ENCODE measurements at places on chromosomes 1 and 21. TPM values are rescaled to one million over a fixed set of nuclear protein-coding genes. Genes with fewer than 3 reads are reported as not detected.
A peak's percentile ranks its signal among the peaks of the same experiment; 100 is the strongest.

DNA sequence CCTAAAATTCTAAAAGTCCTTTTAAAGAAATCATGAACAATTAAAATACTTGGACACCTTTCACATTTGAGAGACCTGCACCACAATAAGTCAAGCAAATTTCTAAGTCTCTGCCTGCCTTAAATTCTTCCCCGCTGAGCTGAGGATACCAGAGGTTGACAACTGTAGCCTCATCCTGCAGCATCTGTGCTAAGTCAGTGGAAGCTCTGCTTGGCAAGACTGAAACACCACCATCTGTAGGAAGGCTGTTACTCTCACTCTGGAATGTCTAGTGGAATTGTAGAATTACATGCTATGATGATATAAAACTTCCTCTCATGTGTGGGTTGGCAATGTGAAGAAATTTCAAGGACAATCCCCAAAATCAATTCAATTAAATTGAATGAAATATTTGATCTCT is 1756.5 kb downstream of the NCAM2 start:
- DNase-seq, result no peak

RGS18 gene
- not detected for total RNA-seq

GRCh38 chr1:33055210-33056008 is 18.7 kb upstream of the AK2 start:
- DNase-seq, result peak; percentile 60

- DNase-seq, result no peak
Measured at GRCh38 chr1:55947446-55947845, 631.9 kb downstream of the PLPP3 start.

LYPD8 gene
- not detected for total RNA-seq

DNA sequence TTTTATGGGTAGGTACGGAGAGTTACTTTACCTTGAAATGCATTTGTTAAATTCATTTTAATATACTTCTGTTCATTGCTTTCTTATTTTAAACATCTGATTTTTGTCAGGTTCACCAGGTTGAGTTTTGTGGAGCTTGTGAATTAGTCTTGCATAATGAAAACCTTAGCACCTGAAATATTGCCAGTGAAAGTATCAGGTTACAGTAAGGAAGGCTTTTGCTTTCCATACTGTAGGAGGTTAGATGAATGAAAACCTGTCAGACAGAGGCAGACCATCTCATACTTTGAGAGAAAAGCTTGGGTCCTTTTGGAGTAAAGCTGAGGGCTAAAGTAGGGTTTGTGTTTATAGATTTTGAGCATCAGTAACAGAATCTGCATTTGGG is 34.7 kb downstream of the THRAP3 start:
- DNase-seq, result no peak

DNA sequence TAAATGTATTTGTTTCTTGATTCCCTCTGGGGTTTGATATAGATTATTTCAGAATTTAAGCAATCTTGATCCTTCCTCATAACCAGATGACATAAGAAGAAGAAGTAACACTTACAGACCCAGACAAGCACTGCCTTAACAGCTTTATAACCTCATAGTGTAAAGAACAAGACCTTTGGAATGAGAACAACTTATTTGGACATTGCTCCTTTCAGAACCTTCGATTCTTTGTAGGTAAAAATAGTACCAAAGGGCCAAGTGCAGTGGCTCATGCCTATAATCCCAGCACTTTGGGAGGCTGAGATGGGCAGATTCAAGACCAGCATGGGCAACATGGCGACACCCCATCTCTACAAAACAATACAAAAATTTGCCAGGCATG is 15.0 kb downstream of the TM2D1 start:
- DNase-seq, result no peak

DNA sequence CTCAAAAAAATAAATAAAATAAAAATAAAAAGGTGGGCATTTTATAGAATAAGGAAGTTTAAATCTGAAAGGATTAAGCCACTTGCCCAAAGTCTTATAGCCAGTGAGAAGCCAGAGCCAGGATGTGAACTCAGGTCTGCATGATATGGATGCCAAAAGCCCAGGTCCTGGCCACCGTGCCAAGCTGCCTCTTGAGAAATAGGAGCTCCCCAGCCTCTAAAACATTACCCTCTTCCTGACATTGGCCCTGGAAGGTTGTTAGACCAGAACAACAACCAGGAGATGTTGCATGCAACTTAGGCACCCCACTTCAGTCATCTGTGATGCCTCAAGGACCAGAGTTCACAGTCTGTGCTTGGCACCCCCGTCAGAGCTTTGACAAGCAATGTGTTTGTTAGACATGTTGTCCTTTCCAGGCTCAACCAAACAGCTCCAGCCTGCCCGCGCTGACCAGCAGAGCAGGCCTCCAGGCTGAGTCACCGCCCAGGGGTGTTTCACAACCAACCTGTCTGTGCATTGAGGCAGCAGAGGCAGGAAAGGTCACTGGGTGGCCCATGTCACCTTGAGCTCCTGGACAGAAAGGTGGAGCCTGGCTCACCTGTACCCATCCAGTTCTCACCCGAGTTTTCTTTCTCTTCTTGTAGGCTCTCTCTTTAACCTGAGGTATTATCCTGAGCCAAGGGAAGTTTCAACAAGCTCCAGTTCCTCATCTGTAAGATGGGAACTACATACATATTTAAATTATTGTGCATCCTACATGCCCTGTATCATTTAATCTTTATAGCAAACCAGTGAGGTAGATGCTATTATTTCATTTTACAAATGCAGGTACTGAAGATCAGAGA is 14.9 kb upstream of the MED18 start:
- no peak for DNase-seq

FOXO6 gene
- total RNA-seq, result 3.8 TPM

DNA sequence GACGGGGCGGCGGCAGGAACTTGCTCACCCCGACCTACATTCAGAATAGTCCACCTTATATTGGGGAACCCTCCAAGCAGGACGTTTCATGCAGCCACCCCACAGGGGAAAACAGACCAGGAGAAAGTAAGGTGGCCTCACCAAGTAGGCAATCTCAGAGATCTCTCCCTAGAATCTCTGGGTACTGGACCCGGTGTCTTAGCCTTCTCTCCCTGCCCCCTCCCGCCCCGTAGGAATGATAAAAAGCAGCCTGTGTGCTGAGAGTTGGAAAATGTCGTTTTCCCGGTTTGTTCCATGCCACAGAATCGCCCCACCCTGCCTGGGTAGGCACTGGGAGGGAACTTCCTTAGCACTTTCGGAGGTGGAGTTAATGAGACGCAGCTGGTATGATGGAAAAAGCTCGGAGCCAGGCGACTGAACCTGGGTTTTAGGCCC is 789 bp upstream of the PTPN14 start:
- DNase-seq, result peak; percentile 67

- no peak for DNase-seq
Measured at GRCh38 chr1:53285969-53286760, 41.7 kb downstream of the LRP8 start.

DNA sequence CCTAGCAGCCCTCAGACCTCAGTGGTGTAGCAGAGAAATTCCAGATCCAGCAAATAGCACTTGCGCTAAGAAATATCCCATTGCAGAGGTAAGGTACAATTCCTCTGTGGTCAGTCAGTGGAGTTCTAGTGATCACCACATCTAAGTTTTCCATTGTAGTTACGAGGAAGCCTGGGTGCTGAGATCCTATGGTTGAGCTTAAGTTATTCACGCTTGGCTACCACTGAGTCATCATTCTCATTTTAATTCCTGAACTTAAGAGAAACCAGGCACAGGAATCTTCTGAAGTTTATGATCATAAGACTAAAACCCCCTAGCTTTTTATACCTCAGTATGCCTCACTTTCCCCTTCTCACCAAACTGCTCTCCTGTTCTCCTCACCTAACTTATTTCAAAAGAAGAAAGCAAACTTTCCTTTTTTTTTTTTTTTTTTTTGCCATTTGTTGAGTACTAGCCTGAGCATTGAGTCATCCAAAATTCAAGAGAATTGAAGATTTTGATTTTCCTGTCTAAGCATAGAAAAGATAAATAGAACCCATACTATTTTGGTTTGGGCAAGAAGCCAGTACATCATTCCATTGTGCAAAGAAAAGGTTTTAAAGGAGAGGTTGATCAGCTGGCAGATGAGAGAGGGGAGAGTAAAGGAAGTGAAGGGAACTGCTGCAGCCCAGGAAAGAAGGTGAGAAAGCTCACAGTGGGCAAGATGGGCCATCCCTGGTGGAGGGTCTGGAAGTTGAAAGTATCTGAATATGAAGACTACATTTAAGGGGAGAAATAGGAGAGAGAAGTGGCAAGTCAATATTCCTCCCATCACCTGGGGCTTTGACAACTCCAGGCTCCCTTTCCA is 39.9 kb downstream of the SERBP1 start:
- no peak for DNase-seq

DNA sequence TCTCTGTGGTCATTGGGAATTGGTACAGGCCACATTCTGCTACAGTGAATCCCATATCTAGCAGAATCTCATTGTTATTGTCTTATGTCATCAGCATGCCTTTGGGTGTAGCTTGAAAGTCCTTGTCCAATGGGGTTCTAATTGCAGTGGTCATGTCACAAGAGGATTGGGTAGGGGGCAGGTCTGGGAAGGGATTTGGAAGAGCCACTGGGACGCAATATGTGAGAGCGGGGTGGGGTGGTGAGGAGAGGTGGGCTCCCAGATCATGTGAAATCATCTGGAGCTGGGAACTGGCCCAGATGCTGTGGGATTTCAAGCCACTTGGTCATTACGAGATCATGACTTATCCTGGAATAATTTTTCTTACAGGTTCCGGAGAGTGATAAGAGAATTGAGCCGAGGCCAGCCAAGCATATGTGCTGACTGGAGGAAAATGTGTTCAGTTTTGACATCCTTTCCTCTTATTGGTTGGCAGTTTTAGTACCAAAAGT is 16.3 kb downstream of the CNIH3 start:
- no peak for DNase-seq

DNA sequence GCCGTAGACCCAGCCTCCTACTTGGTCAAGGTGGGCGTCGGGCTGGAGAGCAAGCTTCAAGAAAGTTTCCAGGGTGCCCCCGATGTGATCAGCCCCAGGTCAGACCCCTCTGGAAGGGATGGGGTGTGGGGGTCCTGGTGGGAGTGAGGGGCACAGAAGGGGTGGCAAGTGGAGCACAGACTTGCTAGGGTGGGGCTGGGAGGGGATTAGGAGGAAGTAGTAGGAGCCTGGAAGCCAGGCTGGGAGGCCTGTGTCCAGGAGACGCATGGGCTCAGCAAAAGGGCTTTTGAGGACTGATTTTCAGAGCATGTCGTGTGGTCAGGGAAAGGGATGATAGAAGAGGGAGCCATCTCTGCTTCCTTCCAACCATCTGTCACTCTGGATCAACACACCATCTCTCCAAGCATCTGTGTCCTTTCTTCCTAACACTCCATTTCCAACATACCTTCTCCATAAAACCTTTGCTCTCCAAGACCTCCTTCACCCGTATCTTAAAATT is 8.5 kb downstream of the TRIM46 start:
- no peak for DNase-seq

LRRC8D gene
- total RNA-seq, result 58.9 TPM

GBP6 gene
- not detected for total RNA-seq

- no peak for DNase-seq
Measured at GRCh38 chr1:23451441-23451840, 26.9 kb upstream of the TCEA3 start.

- DNase-seq, result peak; percentile 63
Measured at GRCh38 chr1:24308365-24309015, 10.7 kb upstream of the GRHL3 start.

- no peak for DNase-seq
Measured at GRCh38 chr1:219537223-219537631, 75.7 kb downstream of the ZC3H11B start.

- no peak for DNase-seq
Measured at GRCh38 chr1:244099258-244099930, 48.3 kb downstream of the ZBTB18 start.

GRCh38 chr1:9848022-9848421 is 24.3 kb upstream of the CLSTN1 start:
- no peak for DNase-seq

DNA sequence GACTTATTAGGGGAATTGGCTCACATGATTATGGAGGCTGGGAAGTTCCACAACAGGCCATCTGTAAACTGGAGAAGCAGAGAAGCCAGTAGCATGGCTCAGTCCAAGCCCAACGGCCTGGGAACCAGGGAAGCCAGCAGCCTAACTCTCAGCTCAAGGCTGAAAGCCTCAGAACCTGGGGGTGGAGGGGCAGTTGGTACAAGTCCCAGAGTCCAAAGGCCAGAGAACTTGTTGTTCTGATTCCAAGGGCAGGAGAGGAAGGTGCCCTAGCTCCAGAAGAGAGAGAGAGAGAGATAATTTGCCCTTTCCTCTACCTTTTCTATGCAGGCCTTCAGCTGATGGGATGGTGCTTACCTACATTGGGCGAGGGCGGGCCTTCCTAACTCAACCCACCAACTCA is 55.3 kb downstream of the MAN1C1 start:
- no peak for DNase-seq

KLHDC7A gene
- total RNA-seq, result 19.1 TPM

DNA sequence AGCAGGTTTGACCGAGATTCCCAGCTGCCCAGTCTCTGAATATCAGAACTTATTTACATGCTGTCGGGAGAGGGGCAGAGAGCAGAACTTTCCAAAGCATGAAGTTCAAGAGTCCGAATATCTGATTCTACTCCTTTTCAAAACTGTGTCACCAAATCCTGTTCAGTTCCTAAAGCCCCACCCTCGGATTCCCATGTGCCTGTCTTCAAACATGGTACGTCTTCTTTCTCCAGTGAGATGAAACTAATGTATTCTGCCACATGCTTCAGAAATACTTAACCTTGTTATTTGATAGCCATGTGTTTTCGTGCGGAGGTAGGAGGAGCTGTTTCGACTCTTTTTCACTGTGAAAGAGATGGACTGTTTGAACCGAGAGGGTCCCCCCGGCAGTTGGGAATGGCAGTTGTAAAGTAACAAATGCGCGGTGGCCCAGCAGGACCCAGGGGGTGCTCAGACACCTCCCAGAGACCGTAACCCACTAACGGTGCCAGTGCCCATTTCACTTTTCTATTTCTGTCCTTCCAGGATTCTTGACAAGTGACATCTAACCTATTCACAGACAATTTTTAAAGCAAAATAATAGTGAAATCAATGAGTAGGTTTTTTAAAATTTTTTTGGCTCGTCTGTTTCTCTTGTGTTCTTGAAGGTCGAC is 67.2 kb downstream of the ZBTB18 start:
- no peak for DNase-seq

PIP5K1A gene
- 87.5 TPM for total RNA-seq

DNA sequence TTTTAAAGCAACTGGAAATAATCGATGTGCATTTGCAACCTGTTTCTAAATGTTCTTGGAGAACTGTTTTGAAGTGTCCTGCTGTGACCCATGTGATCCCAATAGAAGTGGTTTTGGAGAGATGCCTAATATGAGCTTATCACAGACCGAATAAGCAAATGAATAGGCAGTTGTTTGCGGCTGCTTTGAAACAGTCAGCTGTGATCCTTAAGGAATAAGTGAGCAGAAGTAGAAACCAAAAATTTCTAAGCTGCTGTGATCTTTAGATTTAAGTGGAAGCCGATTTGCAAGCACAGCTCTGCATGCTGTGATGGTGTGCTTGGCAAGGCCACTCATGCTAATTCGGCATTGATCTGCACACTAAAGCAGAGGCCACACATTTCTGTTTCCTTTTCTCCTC is 329.5 kb upstream of the DUSP10 start:
- no peak for DNase-seq

All from H1 (cell line).